COR-L47 (cell line): ENCODE measurements at places on chromosomes 13 and 19.
A peak's percentile ranks its signal among the peaks of the same experiment; 100 is the strongest.

DNA sequence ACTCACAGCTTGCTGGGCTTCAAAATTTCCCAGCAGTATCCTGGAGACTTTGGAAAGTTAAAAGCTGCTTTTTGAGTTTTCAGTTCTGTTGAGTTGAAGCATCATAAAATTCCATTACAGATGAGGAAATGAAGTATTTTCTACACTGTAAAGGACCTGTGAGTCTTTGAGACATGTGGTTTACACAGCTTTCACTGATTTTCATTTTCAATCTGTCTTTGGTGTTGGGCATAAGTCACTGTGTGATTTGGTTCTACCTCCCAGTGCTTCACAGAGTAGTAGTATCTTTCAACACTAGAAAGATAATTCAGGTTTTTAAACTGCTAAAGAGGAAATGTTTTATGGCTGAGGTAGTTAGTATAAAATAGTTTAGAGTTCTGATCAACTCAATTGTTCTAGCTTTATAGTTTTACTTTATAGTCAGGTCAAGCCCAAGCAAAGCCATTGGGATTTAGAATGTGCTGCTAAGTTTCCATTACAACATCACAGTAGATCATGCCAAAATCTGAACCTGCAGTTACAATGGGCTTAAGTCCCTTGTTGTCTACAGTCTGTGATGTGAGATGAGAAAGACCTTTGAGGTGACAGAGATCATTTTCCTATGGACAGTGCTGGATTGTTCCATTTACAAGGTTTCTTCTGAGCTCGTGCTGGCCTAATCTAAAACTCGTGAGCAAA lies 161.6 kb downstream of the FLT1 start:
- DNase-seq = no peak

DNA sequence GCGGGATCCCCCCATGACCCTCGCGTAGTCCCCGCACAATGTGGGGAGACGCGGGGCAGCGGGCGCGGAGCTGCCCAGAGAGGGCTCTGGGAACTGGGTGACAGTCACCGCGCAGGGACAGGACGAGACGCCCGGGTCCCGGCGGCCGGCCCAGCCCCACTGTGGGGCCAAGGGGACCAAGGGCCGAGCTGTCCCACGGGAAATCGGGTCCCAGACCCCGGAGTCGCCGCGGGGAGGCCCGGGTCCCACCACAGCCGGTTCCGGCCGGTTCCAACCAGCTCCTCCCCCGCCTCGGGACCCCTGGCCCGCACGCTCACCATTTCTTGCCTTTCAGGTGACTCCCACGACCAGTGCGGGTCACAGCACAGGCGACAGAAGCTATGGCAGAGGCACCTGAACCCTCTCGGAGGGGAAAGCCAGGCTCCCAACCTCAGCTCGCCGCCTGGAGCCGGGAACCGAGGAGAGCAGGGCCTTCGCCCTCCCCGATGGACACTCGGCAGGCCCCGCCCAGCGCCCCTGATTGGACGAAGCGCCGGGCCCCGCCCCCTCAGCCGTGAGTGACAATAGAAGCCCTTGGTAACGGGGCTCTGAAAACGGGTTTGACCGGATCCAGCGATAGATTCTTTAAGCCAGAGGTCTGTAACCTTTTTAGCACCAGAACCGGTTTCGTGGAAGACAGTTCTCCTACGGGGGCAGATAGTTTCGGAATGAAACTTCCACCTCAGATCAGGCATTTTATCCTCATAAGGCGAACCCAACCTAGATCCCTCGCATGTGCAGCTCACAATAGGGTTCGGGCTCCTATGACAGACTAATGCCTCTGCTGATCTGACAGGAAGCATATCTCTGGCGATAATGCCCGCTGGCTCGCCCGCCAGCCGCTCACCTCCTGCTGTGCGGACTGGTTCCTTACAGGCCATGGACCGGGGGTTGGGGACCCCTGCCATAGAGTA lies at the start of gene ZNF433:
Gene ZNF433, minus strand, starts transcription at position 460 of the 953 bp plus-strand sequence. Its CDS starts 140 bp downstream, at position 320.
- peak; percentile 93 for DNase-seq

DNA sequence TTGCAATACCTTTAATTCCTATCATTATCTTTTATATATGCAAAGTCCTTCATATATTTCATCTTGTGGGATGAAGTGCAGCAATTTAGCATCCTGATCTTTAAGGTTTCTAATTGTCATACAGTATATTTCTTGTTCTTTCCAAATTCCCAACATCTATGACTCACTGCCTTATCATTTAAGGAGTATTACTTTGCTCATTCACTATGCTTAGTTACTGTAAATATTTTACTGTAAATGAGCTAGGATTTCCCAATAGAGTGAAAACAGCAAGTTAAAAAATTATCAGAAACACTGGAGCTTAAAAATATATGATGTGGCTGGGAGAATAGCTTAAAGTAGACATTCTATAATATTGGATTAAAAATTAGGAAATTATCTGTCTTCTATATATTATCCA lies 69.9 kb downstream of the SLITRK6 start:
- no peak for DNase-seq

DNA sequence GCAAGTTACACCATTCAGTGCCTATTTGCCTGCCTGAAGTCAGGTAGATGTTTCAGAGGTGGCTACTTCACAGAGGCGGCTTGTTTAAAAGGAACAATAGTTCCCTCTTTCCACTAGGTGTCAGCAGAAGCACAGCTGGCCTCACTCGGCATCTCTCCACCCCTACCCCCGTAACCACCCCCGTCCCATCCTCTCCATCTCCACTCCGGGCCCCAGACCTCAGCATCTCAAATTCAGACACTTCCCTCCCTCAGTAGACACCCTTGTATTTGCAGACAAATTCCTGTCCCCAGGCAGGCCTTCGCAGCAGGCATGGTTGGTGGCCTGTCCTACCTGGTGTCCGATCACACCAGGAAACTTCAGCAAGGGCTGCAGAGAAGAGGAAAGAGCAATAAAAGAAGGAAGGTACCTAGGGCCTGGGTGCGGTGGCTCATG lies 9.1 kb upstream of the DPP9 start:
- peak; percentile 68 for DNase-seq

DNA sequence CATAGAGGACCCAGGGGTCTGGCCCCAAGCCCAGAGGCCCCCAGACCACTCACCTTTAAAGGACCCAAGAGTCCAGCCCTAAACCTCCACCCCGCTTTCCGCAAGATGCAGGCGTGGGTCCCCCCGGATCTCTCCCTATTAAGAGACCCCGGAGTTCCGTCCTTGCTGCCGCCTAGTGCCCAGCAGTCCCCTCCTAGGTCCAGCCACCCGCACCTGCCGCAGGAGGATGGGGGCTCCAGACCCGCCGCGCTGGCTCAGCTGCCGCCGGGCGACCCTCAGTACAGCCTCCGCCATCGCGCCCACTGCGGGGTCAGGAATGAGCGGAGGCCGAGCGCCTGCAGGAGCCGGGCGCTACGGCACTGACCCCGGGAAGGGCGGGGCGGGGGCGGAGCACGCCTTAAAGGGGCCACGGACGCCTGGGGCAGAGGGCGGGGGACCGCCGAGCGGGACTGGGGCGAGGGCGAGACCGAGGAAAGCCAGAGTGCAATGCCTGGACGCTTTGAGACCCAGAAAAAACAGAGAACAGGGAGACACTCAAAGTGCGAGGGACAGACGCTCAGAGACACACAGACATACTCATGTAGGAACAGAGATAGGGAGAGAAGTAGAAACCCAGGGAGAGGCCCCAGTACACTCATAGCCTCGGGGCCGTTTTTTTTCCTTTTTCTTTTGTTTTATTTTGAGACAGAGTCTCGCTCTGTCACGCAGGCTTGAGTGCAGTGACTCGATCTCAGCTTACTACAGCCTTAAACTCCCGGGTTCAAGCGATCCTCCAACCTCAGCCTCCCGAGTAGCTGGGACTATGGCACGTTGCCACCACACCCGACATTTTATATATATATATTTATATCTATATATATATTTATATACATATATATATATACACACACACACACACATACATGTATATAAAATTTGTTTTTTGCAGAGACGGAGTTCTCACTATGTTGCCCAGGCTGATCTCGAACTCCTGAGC lies at the start of gene ETHE1:
Gene ETHE1, minus strand, starts transcription at position 318 of the 976 bp plus-strand sequence. Its CDS starts 24 bp downstream, at position 294.
- peak; percentile 14 for DNase-seq

- no peak for DNase-seq
Observed at GRCh38 chr13:77022341-77022740, 4.6 kb downstream of the FBXL3 start.

DNA sequence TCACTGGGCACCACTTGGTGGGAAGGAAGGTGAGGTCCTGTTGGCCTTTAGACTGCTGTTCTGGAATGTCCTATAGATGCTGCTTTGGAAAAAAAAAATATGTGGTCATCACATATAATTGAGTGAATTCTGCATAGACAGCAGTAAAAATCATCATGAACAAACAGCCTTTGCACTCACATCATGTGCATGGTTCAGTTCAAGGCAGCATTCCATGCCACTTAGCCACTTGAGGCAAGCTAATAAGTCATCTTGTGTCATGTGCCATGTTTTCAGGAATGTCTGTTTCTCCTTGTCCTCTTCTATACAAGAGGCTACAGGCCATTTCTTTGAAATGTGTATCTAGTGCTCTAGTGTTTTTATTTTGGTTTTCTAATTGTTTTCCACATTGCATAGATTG lies 43.9 kb upstream of the TSC22D1 start:
- DNase-seq = no peak

DNA sequence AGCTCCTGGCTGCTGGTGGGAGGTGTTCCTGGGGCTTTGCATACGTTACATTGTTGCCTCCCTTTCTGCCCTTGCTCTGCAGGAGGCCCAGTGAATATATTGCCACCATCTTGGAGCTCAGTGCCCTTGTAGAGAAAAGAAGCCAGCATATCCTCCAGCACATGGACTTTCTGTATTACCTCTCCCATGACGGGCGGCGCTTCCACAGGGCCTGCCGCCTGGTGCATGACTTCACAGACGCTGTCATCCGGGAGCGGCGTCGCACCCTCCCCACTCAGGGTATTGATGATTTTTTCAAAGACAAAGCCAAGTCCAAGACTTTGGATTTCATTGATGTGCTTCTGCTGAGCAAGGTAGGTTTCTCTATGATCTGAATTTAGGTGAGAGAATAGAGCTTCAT lies 10.5 kb downstream of the CYP4F12 start:
- DNase-seq = no peak

- DNase-seq = no peak
Observed at GRCh38 chr19:46935066-46935663, 74.4 kb downstream of the ARHGAP35 start.
